GM23338 (cell line): ENCODE measurements at places on chromosomes 12 and 14.

- DNase-seq, result no peak
Observed at GRCh38 chr12:56670836-56671235, 17.2 kb downstream of the PTGES3 start.

DNA sequence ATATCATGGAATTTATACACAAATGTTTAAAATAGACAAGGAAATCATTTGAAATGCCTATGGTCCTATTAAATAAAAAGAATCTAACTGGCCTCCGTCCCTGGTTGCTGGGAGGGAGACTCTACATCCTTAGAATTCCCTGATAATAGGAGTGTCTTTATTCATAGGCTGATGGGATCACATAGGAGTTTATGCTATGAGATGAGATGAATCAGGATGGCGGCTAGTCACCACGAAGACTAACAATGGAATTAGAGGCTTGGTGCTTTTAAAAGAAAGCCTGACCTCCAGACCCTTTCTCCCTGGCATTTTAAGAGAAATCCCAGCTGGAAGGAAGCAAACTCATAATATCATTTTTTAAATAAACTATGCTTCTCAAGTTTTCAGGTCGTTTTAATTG is 69.7 kb downstream of the SEC23A start:
- no peak for DNase-seq

GRCh38 chr12:2008677-2009076 is 4.4 kb upstream of the DCP1B start:
- DNase-seq, result no peak

GRCh38 chr14:24576182-24576581 is at the start of gene CTSG:
Gene CTSG (minus strand): TSS chr14:24576250. CDS start chr14:24576223, 27 bp downstream.
- no peak for DNase-seq

- no peak for DNase-seq
Observed at GRCh38 chr12:1777798-1778197, 42.6 kb upstream of the LRTM2 start.

DNA sequence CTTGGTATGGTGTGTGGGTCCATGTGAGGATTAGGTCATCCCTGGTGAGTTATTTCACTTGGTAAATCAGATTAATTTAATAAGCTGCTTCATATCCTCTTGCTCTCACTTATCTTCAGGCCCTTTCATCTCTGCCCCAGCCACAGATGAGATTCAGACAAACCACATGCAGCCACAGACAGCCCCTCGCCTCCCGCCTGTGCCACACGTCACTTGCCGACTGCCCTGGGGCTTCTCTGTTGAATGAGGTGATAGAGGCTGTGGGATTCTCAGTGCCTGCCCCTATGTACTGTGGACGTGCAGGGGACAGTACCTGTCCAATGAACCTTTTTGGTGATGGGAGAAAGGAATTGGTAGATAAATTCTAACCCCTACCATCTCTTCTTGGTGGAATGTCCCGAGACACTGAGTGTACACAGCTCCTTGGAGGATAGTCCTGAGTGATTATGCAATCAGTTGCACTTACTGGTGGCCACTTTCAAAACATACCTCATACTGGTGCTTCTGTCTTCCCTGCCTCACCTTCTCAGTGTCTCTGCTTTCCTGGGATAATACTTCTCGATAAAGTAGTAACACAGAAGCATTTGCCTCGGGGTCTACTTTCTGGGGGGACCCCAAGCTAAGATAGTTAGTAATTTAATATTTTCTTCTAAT is 248.7 kb downstream of the TTC6 start:
- DNase-seq, result no peak

DNA sequence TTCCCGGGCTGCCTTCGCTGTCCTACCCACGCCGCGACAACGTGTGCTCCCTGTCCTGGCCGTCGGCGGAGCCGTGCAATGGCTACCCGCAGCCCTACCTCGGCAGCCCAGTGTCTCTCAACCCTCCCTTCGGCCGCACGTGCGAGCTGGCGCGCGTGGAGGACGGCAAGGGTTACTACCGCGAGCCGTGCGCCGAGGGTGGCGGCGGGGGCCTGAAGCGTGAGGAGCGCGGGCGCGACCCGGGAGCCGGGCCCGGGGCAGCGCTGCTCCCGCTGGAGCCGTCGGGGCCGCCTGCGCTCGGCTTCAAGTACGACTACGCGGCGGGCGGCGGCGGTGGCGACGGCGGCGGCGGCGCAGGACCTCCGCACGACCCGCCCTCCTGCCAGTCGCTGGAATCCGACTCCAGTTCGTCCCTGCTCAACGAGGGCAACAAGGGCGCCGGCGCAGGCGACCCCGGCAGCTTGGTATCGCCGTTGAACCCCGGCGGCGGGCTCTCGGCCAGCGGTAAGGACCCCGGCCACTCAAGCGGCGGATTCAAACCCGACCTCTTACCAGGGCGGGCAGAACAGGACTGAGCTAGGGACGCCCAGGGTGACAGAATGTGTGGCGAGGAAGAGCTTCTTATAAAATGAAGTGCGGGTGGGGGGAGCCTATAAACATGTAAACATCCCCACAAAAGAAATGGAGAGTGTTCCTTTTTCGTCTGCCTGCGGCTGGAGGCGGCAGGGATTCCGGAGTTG is 503 bp downstream of the HOXC12 start:
- DNase-seq, result peak; percentile 50

GRCh38 chr12:2689393-2689792 is 105.4 kb upstream of the FKBP4 start:
- DNase-seq, result no peak

DNA sequence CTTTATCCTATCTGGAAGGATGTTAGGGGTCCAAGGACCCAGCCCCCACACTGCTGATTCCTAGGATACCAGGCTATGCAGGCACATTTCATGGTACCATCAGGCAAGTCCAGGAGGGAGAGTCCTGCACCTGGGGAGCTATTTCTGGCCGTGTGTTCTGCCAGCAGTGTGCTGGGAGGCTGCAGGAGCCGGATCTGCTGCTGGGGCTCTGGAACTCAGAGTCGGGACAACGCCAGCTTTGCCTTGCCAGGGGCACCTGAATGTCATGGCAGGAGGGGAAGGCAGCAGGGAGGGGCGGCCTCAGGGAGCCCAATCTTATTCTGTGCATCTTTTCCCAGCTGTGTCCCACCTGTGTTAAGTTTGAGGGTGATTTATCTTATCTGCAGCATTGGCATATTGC is 17.8 kb downstream of the SRRM4 start:
- DNase-seq, result no peak

DNA sequence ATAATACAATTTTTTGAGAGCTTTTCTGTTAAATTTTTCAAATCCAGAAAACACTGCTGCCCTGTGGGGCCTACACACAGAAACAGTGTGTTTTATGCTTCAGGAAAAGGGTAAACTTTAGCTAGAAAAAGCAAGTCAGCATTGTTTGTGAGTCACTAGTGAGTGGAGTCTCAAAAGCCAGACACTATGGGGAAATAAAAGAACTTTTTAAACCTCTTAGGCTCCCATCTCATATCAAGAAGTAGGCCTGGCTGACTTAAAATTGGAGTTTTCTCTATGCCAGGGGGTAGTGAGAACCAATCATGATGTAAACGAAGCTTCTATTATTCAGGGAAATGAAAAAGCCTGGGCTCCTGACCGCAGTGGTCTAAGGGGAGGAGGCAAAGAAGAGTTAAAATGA is 12.6 kb downstream of the GPR65 start:
- DNase-seq, result no peak

DNA sequence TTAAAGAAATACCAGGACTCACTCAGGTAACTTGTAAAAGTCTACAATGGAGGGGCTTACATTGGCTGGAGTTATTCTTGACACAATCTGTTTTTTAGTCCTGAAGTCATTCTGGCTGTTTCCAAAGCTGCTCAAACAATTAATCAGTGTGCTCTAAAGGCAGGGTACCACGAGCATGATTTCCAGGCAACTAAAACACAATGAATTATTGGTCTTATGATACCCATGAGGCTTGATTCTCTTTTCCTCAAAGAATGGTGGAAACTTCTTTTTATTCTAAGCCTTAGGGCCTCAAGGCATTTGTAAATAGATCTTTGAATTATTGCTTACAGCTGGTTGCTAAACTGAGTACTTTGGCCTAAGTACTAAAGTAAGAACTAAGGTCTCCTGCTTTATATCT is 199.8 kb upstream of the PDZRN4 start:
- no peak for DNase-seq

GRCh38 chr12:4817880-4818279 is 91.8 kb upstream of the KCNA1 start:
- no peak for DNase-seq

- peak; percentile 95 for DNase-seq
Observed at GRCh38 chr12:2853626-2854025, 3.2 kb downstream of the TEX52 start.
